M059J (cell line): ENCODE measurements at places on chromosomes 13 and 19. TPM values are rescaled to one million over a fixed set of nuclear protein-coding genes. Genes with fewer than 3 reads are reported as not detected.
A peak's percentile ranks its signal among the peaks of the same experiment; 100 is the strongest.

DNA sequence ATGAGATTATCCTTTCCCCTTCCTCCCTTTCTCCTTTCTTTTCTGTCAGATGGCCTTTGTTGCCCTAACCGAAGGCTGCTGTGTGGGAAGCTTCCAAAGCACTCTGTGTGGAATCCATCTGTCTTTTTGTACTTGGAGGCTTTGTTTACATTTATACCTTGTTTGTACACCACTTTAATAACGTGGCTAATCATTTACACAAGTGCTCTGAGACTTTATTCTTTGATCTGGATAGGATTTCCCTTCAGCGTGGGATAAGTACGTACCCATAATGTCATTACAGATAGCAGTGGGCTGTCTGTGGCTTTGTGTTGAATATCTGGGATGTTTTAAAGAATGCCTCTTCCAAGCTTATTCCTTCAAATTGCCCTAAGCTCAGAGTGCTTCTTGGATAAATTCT is 684.7 kb upstream of the SLITRK5 start:
- no peak for DNase-seq

DNA sequence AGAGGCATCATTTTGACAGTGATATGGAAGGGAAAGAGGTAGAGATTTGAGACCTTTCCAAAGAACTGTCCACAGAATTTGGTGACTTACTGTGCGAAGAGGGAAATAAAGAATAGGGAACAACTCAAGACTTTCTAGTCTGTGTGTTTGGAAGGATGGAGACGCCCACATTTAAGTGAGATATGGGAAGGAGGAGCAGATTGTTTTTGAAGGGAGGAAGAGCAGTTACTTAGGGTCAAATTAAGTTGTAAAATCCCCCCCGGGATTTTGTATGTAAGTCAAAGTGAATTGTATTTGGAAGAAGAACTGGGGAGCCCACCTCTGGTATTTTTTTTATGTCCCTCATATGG is 1.2 kb downstream of the USPL1 start:
- no peak for DNase-seq

DNA sequence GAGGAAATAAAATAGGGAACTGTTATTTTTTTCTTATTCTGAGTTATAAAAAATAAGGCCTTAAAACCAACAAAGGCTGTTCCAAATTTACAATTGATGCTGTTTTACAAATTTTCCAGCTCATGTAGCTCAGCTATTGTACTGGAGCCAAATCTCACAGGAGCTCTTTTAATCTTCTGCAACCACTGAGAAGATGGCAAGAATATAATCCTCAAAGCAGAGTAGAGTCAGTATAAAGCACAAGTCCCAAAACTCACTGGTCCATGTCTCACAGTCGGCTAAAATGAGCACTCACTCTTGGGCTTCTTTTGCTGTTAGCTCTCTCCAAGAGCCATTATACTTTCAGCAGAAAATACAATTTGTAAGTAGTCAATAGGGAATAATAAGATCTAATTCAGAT is 1074.4 kb upstream of the PRR20A start:
- no peak for DNase-seq

GRCh38 chr19:32809754-32810153 is 59.8 kb downstream of the SLC7A9 start:
- DNase-seq = no peak

GRCh38 chr19:5648464-5648863 is 25.6 kb downstream of the SAFB start:
- DNase-seq = no peak

GRCh38 chr13:41179593-41180250 is 14.6 kb downstream of the KBTBD7 start:
- DNase-seq = peak; percentile 7

- peak; percentile 2 for DNase-seq
Measured at GRCh38 chr13:35964863-35965180, 166.4 kb downstream of the DCLK1 start.

- no peak for DNase-seq
Measured at GRCh38 chr13:45104261-45104660, 16.0 kb upstream of the GTF2F2 start.

DNA sequence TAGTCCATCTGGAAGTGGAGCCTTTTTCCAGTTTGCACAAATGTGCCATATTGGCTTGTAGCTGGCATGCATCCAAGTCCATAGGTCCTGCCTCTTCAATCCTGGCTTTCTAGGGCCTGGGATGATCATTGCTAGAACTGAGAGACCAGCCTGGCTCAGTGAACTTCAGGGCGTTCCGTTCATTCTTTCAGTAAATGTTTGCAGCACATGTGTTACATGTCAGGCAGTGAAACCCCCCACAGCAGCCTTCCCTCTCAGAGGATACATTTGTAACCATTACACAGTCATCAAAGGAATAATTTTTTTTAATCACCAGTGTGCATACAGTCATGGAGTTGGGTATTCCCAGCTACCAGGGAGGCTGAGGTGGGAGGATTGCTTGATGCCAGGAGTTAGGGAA is 9.7 kb downstream of the FUT2 start:
- DNase-seq = no peak

DNA sequence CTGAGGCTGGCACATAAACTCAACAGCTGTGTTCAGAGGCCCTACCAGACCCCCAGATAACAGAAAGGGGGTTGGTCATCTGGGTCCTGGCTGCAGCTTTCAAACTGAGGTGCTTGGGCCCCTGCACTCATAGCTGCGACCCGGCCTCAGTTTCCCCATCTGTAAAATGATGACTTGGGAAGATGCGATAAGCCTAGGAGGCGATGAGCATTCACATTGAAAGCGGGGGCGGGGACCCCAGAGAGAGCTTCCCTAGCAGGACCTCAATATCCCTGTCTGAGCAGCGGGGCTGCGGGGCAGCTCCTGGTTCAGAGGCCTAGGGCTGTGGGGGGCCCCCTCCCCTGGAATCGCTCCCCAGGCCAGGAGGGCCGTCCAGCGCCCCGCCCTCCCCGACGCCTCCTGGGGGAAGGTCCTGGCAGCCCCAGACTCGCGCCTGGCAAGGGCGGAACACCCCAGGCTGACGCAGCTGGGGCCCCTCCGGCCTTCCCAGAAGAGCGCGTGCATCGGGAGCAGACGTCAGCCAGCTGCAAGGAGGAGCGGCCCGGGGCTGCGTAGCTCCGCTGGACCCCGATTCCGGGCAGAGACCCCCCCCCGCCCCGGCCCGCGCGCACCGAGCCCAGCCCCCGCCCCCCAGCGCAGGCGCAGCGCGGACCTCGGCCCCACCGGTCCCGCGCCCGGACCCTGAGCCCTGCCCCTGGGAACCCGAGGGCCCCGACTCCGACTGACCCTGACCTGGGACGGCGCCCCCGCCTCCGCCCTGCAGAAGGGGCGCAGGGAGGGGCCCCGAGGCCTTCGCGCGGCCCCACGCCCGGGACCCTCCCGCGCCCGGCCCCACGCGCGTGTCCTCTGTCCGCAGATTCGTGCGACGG is 3.5 kb downstream of the FSTL3 start:
- DNase-seq = peak; percentile 60

DNA sequence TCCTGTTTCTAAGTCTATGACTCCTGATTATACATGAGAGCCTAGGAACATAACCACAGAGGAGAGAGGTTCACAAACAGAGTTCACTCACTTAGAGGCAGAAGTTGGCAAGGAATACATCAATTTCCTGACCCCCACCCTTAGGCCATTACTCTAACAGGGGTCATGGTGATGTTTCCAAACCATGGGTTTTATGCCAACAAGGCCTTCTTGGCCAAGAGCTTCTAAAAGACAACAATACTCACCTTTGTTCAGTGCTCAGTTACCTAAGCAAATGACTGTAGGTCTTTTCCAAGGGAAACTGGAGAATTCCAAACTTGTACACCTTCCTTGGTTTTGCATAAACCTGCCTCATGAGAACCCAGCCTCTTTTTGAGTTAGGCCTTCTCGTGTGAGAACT is 52.6 kb downstream of the ERICH4 start:
- DNase-seq = no peak

DNA sequence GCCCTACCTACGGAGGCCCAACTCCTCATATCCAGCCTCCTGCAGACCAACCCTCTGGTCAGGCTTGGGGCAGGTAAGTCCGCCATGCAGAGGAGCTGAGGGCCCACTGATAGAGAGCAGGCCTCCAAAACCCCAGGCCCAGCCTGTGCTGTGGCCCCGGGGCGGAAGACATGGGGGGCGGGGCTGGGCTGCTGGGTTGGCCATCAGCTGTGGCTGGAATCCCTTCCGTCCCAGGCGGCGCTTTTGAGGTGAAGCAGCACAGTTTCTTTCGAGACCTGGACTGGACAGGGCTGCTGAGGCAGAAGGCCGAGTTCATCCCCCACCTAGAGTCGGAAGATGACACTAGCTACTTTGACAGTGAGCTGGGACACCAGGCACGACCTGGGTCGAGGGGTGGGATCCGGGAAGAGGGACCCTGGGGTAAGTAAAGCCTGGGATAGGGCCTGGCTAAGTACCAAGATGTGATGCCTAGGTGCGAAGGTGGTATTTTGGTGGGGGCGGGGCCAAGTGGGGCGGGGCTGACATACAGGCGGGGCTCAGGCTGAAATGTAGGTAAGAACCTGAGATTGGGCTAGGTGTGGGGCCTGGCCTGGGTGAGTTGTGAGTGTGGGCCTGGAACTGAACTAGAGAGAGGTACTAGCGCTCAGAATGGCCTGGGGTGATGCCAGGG is 15.4 kb downstream of the DNASE2 start:
- no peak for DNase-seq

Gene RTBDN
- 0.52 TPM in 1 of 2 replicates, not detected in the other for total RNA-seq

Gene BEST2
- total RNA-seq = not detected in 2 replicates

Gene CHST8
- total RNA-seq = not detected in 2 replicates

Gene CC2D1A
- 18.2 and 25.1 TPM in 2 replicates for total RNA-seq

Gene CACNG6
- 0.07 and 0.12 TPM in 2 replicates for total RNA-seq

Gene SEMA6B
- 0.89 and 1.6 TPM in 2 replicates for total RNA-seq

Gene GFY
- not detected in 2 replicates for total RNA-seq

Gene ZNF418
- 6.6 and 7.0 TPM in 2 replicates for total RNA-seq

Gene EID2B
- 7.4 and 8.9 TPM in 2 replicates for total RNA-seq

Gene KLK1
- total RNA-seq = not detected in 2 replicates

Gene SLC25A42
- 8.4 and 10.3 TPM in 2 replicates for total RNA-seq

Gene SOX1
- total RNA-seq = not detected in 2 replicates

Gene CLC
- not detected in 2 replicates for total RNA-seq
